ENCODE measurements at places on chromosomes 7 and 10.
A peak's percentile ranks its signal among the peaks of the same experiment; 100 is the strongest.

- DNase-seq: no peak
These were observed 79.6 kb downstream of the LSM5 start for GRCh38 chr7:32410545-32410944.

- no peak for DNase-seq
These were observed 411.6 kb downstream of the PARD3 start for GRCh38 chr10:34403512-34403911.

DNA sequence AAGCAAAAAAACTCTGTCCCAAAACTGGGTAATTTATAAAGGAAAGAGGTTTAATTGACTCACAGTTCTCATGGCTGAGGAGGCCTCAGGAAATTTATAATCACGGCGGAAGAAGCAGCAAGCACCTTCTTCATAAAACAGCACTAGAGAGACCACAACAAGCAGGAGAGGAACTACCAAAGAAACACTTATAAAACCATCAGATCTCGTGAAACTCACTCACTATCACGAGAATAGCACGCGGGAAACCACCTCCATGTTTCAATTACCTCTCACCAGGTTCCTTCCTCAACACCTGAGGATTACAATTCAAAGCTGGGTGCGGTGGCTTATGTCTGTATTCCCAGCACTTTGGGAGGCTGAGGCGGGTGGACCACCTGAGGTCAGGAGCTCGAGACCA lies 48.5 kb downstream of the PDIA4 start:
- no peak for DNase-seq

GRCh38 chr7:52635021-52635420 lies 400.4 kb upstream of the POM121L12 start:
- DNase-seq: no peak

- DNase-seq: no peak
These were observed 34.5 kb downstream of the TSPAN14 start for GRCh38 chr10:80488539-80489066.

DNA sequence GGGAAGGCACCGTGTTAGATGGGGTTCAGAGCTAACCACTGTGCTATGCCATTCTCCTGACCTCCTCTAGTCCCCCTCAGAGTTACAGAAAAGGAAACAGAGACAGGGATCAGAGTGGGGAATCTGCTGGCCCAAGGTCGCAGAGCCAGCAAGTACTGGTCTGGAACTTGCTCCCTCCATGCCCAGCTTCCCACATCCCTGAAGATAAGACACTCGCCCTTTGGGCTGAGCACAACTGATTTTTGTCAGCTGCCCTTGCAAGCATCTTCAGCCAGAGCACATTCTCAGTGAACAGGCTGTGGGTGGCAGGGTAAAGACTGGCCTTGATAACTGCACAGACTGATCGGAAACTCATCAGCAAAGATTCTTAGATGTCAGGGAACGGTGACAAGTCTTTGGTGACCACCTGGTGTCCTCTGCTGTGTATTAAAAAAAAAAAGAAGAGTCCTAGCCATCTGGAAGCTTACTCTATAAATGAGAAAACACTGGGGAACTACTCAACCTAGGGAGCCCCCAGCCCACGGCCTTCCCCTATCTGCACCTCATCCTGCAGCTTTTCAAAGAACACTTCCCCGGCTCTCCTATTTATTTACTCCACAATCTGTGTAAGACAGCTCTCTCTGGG lies 1.3 kb upstream of the SORBS1 start:
- no peak for DNase-seq

- no peak for DNase-seq
These were observed 9.3 kb upstream of the OR6V1 start for GRCh38 chr7:143042790-143043271.

- no peak for DNase-seq
These were observed 159.3 kb downstream of the LYZL1 start for GRCh38 chr10:29448125-29448524.

GRCh38 chr7:45133352-45133751 lies 21.9 kb upstream of the TBRG4 start:
- DNase-seq: no peak

GRCh38 chr7:100546129-100546925 lies 7.3 kb downstream of the AGFG2 start:
- DNase-seq: no peak

DNA sequence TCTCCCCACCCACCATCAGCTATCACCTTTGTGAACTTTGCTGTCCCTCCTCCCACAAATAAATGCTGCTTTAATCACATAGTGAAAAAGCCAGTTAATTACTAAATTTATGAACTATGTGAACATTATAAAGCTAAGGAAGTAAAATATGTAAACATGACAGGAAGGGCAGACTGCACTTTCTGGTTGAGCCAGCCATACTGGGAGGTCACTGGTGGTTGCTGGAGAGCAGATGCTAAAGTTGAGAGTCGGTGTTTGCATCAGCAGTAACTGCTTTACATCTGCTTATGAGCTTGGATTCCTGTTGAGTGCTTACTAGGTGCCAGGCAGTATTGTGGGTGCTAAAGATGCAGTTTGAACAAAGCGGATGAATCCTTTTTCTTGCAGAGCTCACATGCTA lies 209.9 kb upstream of the FZD1 start:
- no peak for DNase-seq

DNA sequence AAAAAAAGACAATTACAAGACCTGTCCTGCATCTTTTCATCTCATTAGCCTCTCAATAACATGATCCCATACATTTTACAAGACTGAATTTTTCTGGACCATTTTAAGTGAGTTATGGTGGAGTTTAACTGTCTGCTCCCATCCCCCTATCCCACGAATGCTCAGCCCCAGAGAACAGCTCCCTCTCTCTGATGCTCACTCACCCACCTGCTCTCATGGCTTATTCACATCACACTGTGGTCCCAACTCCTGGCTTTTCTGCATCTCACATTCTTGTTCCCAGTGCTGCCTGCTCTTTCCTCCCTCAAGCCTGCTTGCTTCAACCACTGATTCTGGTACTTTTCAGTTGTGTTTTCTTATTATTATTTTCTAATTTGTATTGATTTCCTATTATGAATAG lies 20.4 kb upstream of the CCSER2 start:
- DNase-seq: no peak

DNA sequence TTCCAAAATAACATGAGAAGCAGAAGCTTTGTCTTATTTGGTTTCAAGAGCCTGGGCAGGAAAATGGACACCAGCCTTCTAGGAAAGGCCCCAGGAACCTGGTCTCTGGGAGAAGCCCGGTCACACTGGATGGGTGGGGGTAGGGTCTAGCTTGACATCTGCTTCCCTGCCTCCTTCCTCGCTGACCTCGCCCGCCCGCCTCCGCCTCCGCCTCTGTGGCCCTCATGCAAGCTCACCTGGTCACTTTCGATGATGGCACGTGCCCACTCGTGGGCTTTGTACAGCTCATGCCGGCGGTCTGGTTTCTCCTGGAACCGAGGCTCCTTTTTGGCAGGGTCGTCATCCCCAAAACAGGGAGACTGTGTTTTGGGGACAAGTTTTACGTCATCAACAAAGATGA lies 63.4 kb downstream of the SCRN1 start:
- DNase-seq: no peak

DNA sequence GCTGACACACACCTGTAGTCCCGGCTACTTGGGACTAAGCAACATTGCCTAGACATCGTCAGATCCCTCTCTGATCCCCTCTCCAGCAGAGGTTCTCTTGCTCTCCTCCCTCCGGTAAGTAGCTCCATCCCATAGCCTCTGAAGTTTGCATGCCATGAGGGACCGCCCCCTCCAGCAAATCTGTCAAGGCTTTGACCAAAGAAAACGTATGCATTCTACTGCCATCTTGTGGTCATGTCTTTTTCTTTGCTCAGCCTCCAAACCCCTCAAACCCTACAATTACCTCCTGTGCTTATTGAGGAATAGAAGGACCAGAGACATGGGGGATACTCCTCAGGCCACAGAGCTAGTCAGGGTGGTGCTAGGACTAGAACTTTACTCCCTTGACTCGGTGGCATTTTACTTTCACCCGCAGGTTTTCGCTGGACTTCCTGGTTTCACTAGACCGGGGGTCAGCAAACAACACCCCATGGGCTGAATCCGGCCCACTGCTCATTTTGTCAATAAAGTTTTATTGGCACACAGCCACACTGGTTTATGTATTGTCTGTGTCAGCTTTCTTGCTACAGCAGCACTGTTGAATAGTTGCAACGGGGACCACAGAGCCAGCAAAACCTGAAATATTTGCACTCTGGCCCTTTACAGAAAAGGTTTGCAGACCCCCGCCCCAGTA lies 202.6 kb upstream of the FOXK1 start:
- peak; percentile 5 for DNase-seq

GRCh38 chr7:106644999-106645398 lies 16.0 kb downstream of the CCDC71L start:
- peak; percentile 65 for DNase-seq

- no peak for DNase-seq
These were observed 59.8 kb downstream of the LHPP start for GRCh38 chr10:124521429-124521871.

GRCh38 chr7:74082770-74083116 lies 861 bp upstream of the LIMK1 start:
- DNase-seq: no peak

DNA sequence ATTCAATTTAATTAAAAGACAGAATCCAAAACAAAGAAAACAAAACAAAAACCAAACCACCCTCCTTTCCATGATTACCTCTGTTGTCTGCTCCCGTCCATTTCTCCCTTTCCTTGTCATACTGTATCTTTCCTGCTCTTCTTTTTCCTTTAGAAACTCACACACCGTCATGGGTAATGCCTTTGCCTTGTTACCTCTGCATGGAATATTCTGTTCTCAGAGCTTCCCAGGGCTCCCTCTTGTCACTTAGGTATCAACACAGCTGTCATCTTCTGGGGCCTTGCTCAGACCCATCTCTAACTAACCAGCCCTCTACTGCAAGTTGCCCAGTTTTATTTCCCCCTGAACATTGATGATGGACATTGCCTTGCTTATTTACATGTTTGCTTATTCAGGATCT lies 30.2 kb upstream of the GIMAP8 start:
- no peak for DNase-seq

DNA sequence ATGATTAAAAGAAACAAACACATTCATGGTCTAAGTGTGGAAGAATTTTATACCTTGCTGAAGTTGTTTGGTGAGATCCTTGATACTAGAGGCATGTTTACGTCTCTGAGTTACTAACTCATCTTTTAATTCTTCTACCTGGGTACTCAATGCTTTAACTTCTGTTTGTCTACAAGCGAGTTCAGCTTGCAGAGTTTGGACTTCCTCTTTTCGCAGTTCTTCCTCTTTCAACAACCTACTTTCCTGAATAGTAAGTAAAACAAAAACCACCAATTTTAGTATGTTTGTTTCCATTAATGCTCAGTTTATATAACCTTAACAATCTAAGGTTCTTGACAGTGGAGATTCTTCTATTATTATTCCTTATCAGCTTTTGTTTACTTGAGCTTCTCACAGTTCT lies 42.9 kb downstream of the CCDC186 start:
- peak; percentile 46 for DNase-seq

GRCh38 chr10:14483417-14483816 lies 152.7 kb upstream of the FRMD4A start:
- no peak for DNase-seq

- DNase-seq: no peak
These were observed 120.6 kb downstream of the LRRC4 start for GRCh38 chr7:127910670-127911069.

- DNase-seq: no peak
These were observed 44.0 kb upstream of the ADGRA1 start for GRCh38 chr10:133043541-133044225.

GRCh38 chr10:44015702-44016500 lies 367.2 kb upstream of the ZNF32 start:
- DNase-seq: no peak

DNA sequence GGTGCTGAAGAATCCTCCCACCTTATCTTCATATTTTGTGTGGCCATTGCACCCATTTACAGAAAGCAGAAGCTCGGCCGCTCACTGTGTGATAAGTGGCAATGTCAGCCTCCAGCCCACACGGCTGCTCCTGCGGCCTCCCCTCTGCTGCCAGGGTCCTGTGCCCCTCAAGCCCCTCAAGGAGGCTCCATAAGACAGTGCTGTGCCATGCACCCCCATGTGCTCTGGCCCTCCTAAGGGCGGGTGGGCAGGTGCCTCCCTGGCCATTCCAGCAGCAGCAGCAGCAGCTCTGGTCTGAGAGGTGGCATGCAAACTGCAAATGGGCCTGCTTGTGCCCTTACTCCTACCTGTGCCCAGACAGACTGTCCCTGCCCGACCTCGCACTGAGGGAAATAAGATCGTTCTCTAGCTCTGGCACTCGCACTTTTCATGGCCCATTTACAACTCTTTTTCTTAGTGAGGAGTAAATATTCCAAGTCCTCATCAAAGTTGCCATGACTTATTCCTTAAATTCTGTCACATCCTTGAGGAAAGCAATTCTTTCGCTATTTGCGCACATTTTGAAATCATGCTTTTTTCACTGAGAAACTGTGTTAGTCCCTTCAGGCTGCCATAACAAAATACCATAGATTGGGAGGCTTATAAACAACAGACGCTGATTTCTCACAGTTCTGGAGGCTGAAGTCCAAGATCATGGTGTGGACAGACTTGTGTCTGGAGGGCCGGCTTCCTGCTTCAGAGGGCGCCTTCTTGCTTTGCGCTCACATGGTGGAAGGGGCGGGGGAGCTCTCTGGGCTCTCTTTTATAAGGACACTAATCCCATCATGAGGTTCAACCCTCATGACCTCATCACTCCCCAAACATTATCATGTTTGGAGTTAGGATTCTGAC lies 187.8 kb downstream of the COBL start:
- DNase-seq: no peak

DNA sequence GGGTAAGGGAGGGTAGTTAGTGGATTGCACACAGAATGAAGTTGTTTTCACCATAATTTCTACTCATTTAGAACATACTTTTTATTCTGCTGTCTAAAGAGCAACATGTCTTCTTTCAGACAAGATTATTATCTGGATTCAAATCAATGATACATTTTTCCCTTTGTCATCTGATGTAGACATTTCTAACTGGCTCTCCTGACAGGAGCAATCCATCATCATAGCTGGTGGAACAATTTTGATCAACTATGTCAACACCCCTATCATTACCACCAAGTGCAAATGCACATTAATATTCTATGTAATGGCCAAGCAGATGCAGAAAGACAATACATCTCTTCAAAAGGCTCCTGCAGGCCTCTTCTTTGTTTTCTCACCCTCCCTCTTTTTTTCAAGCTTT lies 672.9 kb upstream of the LRRTM3 start:
- no peak for DNase-seq

- DNase-seq: no peak
These were observed 9.4 kb downstream of the ZCWPW1 start for GRCh38 chr7:100418930-100419659.

DNA sequence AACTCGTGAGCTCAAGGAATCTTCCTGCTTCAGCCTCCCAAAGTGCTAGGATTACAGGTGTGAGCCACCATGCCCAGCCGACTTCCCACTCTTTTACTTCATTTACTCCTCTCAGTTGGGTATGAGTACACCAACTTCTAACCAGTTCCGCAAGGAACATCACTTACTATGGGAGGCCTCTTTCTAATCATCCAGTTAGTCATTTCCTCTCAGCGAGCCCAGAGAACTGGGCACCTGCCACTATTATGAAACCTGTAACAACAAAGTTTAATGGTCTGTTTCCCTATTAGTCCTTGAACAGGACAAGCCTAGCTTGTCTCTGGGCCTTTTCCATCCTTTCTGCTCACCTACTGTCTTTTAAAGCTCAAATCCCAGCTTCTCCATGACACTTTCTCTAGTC lies 88.8 kb downstream of the DNMBP start:
- DNase-seq: no peak

Measured in inflammatory macrophage treated with lipopolysaccharide for 1 hour (primary cell).